GDM1 (cell line): ENCODE measurements at places on chromosomes 13 and 19.

- DNase-seq = no peak
Observed at GRCh38 chr13:95176611-95177259, 124.5 kb downstream of the ABCC4 start.

DNA sequence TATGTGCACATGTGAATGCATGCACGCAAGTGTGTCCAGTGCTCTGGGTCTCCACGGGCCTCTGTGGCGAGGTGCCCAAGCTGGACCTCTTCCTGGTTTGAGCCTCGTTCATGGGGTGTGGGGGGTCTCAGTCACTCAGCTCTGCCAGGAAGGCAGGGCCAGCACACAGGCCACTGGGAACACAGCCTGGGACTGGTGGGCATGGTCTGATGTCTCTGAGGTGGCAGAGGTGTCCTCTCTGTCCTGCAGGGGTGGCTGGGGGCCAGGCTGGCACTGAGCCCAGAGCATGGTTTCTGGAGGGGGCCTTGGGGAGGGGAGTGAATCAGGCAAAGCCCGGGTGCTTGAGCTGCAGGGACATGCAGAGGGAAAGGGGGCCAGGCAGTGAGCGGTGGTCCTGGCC lies 9.4 kb downstream of the LRP3 start:
- DNase-seq = no peak

- no peak for DNase-seq
Observed at GRCh38 chr19:39074205-39074692, 9.9 kb upstream of the ACP7 start.

- DNase-seq = no peak
Observed at GRCh38 chr19:55406826-55407549, 600 bp downstream of the UBE2S start.

GRCh38 chr13:69604698-69605097 lies 502.9 kb upstream of the ATXN8OS start:
- no peak for DNase-seq

GRCh38 chr19:39412100-39412866 lies at the start of gene PLEKHG2:
TSS of gene PLEKHG2 (plus strand) at chr19:39412669. CDS start at chr19:39414087, 1,418 bp downstream.
- peak; percentile 98 for DNase-seq

GRCh38 chr13:52449331-52450011 lies 963 bp downstream of the VPS36 start:
- no peak for DNase-seq

GRCh38 chr19:17020385-17020784 lies 6.2 kb downstream of the CPAMD8 start:
- DNase-seq = no peak

GRCh38 chr19:3851254-3852176 lies 17.3 kb downstream of the ZFR2 start:
- no peak for DNase-seq

GRCh38 chr13:35514801-35515502 lies 38.5 kb upstream of the MAB21L1 start:
- no peak for DNase-seq

- DNase-seq = no peak
Observed at GRCh38 chr19:48479686-48480085, 10.5 kb downstream of the CYTH2 start.

- no peak for DNase-seq
Observed at GRCh38 chr13:20311596-20311995, 79.5 kb upstream of the GJB6 start.

DNA sequence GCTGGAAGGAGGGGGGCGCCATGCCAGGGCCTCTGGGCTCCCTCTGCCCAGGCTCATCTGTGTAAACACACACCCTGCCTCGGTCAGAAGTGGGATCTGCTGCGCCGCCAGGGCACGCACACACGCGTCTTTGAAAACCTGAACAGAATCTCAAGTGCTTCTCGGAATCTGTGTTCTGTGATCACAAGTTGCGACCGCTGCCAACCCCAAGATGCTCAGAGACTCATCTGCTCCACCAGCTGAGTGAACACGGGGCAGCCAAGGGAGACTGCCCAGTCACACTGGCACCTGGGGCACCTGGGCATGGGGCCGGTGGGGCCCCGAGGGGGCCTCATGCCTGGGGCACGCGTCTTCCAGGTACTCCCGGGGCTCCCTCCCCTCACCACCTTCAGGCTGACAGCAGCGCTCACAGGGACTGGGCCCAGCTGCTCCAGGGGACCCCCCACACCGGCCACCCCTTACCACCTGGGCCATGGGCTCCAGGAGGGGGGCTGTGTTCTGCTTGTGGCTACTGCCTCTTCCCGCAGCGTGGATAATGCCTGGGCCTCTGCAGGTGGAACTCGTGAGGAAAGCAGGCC lies 59.0 kb downstream of the KLF2 start:
- no peak for DNase-seq

DNA sequence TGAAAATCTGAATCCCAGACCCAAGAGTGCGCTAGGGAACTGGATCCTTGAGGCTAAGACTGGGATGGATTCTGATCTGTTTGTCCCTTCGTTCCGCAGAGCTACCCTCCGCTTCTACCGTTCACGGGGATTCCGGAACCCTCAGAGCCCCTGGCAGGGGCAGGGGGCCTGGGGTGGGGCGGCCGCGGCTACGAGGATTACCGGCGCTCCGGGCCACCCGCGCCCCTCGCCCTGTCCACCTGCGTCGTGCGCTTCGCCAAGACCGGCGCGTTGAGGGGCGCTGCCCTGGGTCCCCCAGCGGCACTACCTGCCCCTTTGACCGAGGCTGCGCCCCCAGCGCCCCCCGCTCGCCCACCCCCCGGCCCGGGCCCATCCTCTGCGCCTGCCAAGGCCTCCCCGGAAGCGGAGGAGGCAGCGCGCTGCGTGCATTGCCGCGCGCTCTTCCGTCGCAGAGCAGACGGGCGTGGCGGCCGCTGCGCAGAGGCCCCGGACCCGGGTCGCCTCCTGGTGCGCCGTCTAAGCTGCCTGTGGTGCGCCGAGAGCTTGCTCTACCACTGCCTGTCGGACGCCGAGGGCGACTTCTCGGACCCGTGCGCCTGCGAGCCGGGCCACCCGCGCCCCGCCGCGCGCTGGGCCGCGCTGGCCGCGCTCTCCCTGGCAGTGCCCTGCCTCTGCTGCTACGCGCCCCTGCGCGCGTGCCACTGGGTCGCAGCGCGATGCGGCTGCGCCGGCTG lies 7.1 kb downstream of the SPRED3 start:
- no peak for DNase-seq

- no peak for DNase-seq
Observed at GRCh38 chr13:41313117-41313516, 2.0 kb downstream of the NAA16 start.

- no peak for DNase-seq
Observed at GRCh38 chr13:86269511-86269910, 470.3 kb upstream of the SLITRK6 start.

DNA sequence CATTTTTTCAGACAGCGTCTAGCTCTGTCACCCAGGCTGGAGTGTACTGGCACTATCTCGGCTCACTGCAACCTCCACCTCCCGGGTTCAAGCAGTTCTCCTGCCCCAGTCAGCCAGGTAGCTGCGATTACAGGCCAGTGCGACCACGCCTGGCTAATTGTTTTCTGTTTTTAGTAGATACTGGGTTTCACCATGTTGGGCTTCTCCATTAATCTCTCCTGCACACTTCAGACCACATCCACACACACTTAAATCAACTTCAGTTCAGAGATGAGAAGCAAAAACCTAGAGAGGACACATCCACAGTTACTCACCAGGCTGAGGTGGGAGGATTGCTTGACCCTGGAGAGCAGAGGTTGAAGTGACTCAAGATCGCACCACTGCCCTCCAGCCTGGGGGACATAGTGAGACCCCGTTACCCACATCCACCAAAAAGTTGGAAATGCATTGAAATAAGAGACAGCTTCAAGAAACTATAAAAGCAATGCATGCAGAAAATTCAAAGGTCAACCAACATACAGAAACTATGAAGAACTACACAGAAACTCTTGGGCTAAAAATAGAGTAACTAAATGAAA lies 42.3 kb downstream of the ZNF611 start:
- DNase-seq = no peak

DNA sequence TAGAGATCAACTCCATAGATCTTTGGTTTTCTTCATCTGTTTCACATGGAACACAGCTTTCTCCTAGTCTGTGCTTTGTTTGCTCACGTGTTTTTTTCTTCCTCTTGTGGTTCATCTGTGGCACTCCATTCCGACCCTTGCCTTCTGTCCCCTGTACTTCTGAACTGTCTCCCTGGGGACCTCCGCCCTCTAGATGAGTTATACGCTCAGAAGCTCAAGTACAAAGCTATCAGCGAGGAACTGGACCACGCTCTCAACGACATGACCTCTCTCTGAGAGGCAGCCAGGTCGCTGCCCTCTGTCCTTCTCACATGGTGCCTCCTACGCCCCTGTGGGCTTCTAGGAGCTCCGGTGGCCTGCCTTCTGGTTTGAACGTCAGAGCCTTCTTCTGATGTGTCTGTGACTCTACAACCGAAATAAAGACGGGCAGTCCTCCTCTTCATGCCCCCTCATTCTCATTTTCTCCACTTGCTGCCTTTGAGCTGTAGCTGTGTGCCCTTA lies 16.6 kb upstream of the RAB8A start:
- DNase-seq = no peak

DNA sequence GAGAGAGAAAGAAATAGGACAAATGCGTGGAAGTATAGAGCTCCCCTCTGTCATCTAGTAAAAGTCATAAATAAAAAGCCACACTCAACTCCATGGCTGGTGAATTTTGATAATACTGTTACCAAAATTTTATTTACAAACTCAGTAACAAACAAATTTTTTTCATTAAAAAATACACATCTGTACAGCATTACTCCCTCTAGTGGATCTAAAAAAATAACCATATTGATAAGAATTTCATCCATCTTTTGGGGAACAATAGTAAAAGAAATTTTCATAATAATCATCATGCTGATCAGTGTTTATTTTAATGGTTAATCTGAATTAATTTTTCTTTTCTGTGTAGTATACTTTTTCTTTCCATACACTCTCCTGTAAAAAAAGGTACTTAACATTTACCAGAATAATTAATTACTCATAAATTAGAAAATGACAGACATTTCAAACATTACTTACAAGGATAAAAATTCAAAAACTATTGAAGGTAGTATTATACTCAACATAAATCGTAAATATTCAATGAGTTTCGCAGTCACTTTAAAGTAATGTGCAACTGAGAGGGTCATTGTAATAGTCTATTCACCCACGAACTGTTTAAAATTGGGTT lies 173.5 kb upstream of the LSM14A start:
- no peak for DNase-seq

GRCh38 chr13:26202365-26202972 lies 19.6 kb downstream of the RNF6 start:
- no peak for DNase-seq

- no peak for DNase-seq
Observed at GRCh38 chr13:47521890-47522487, 479.1 kb downstream of the SUCLA2 start.

DNA sequence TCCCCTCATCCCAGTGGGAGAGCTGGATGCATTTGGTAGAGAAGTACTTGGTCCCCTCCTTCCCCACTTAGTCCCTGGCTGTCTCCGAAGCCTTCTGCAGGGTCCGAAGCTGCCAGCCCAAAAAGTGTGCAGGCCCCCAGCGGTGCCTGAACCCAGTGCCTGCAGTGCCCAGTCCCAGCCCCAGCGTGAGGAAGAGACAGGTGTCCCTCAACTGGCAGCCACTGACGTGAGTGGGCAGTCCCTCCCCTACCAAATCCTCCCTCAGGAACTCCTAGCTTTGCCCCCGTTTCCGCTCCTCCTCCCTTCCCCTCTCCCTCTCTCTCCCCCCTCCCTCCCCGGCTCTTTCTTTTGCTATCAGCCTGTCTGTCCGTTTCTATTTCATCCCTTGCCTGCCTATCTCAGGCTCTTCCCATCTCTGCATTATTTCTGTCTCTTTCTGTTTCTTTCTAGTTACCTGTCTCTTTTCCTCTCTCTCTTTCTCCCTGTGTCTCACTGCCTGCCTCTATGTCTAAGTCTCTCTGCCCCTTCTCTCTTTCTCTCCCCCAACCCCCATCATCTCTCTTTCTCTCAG lies 1.8 kb upstream of the LTBP4 start:
- no peak for DNase-seq

- no peak for DNase-seq
Observed at GRCh38 chr19:31946491-31946890, 398.9 kb upstream of the ZNF507 start.

GRCh38 chr13:32264407-32264806 lies 50.8 kb downstream of the ZAR1L start:
- DNase-seq = no peak

- DNase-seq = no peak
Observed at GRCh38 chr13:100298691-100299090, 209.8 kb downstream of the PCCA start.

DNA sequence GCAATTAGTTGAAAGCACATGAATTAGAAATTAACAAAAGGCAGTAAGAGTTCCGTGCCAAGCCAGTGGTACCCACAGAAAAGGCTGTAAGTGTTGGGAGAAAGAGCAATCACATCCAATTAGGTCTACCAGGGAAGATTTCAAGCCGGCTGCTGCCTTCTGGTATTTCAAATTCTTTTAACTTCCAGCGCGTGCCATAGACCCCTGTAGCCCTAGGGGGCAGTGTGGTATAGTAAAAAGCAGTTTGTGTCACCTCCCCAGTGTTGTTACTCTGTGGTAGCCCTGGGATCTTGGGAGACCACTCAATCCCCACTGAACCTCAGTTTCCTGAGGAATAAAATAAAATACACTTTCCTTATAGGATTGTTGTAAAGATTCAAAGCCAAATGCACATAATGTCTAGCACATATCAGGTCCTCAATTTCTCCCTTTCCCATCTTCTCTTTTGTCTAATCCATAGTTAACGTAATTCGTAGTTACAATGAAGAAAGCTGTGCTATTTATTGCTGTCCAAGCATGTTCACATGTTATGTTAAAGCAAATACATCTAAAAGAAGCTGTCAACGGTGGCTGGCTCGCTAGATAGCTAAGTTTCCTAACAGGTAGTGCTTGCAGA lies 230.2 kb downstream of the TDRD3 start:
- peak; percentile 25 for DNase-seq

- DNase-seq = peak; percentile 34
Observed at GRCh38 chr13:67224148-67224846, 5.8 kb downstream of the PCDH9 start.

GRCh38 chr13:110431425-110432294 lies 124.6 kb downstream of the COL4A2 start:
- no peak for DNase-seq

DNA sequence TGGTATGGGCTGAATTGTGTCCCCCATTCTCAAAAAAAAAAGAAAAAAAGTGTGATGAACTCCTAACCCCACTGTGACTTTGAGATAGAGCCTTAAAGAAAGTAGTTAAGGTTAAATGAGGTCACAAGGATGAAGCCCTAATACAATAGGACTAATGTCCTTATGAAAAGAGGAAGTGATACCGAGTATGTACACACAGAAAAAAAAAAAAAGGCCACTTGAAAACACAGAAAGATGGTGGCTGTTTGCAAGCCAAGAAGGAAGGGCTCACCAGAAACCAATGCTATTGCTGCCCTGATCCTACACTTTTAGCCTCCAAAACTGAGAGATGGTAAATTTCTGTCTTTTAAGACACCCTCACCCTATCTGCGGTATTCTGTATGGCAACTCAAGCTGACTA lies 955.6 kb downstream of the PCDH17 start:
- no peak for DNase-seq

GRCh38 chr13:46181840-46182490 lies at the start of gene LCP1:
TSS of gene LCP1 (minus strand) at chr13:46182177. CDS start at chr13:46159662, 22,515 bp downstream.
- peak; percentile 88 for DNase-seq

- DNase-seq = no peak
Observed at GRCh38 chr13:74114641-74115040, 19.6 kb downstream of the KLF12 start.
